ENCODE measurements at places on chromosomes 3 and 15. TPM values are rescaled to one million over a fixed set of nuclear protein-coding genes. Genes with fewer than 3 reads are reported as not detected.

DNA sequence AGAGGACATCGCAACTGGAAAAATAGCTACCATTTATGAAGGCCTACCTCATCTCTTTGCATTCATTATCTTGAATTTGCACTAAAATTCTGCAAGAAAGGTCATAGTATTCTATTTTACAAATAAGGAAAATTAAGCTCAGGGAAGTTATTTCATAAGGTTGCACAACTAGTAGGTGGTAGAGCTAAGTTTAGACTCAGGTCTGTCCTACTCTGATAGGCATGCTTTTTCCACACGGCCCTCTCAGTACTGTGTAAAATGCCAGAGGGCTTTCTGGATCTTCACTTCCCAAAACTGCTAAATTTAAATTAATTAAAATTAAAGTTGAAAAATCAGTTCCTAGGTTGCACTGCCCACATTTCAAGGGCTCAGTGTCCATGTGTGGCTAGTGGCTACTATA is 18.3 kb downstream of the MAP2K1 start:
- DNase-seq, result no peak
- H3K36me3 ChIP-seq, result no peaks in the 10 kb centered on the region
- peak overlapping the region; percentile 48 for H3K27ac ChIP-seq
- peak overlapping the region; percentile 27 for H3K4me3 ChIP-seq

Gene PLSCR2
- total RNA-seq, result not detected

Gene PLS1
- 5.6 TPM for total RNA-seq

Gene FOXB1
- total RNA-seq, result 5.9 TPM

DNA sequence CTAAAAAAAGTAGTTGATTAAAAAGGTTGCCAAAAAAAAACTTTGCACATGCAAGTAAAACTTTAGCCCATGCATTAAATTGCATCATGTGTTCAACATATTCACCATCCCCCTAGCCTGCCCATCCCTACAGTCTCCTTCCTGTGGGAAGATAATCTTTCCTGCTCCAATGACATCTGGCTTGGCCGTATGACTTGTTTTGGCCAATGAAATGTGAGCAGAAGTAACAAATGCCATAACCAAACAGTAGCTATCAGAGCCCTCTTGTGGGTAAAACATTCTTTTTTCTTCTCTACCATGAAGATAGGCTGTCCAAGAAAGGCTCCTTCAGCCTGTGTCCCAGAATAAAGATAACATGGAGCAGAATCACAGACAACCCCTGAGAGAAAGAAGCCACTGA is 15.3 kb downstream of the ERC2 start:
- no peak overlapping the region for H3K4me3 ChIP-seq
- H3K4me1 ChIP-seq, result no peaks in the 10 kb centered on the region
- no peak for DNase-seq
- H3K27ac ChIP-seq, result no peak overlapping the region

DNA sequence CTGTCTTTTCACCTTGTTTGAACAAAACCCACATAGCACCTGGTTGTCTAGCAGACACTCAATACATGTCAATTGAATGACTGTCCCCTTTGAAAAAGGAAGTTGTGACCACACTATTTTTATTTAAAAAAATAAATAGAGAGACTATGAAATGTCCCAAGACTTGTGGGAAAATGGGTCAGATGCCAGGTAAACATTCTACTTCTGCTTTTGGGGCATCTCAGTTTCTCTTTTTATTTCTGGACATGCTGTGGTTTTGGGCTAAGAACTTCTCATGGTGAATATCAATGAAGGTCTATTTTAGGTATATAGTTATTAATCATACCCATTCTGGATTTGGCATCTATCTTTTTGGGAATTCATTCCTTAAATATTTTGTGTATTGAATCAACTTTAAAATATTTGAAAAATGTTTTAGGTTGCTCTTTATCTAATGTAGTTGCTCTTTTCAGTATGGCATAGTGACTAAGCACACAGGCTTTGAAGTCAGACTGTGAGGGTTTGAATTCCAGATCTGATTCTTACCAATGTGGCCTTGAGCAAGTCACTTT is 4.4 kb downstream of the TMEM45A start:
- DNase-seq, result no peak
- peaks cover 11% of the 10 kb centered on the region for H3K4me1 ChIP-seq
- no peak overlapping the region for H3K4me3 ChIP-seq
- H3K27me3 ChIP-seq, result no peaks in the 10 kb centered on the region

Gene GALNT15
- total RNA-seq, result not detected

- peaks cover 43% of the 10 kb centered on the region for H3K4me1 ChIP-seq
- peak overlapping the region; percentile 1 for H3K27ac ChIP-seq
- no peak overlapping the region for H3K4me3 ChIP-seq
- H3K27me3 ChIP-seq, result no peaks in the 10 kb centered on the region
- no peak for DNase-seq
Measured at GRCh38 chr3:115788921-115789470, 165.7 kb downstream of the GAP43 start.

Gene SIDT1
- 0.23 TPM for total RNA-seq

Gene ADGRG7
- not detected for total RNA-seq

DNA sequence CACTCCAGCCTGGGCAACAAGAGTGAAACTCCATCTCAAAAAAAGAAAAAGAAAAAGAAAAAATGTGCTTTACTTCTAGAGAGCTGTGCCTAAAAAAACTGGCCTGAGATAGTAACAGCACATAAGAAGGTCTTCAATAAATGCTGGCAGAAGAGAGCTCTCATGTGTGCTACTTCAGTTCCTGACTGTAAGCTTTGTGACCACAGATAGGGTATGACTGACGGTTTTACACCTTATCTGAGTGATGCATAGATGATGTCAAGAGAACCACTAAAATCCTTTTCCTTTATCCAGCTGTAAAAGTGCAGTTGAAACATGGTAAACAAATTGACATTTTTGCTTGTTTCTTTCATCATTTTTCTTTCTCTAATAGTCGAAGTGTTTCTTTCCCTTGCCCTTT is 127.9 kb downstream of the C3orf70 start:
- DNase-seq, result no peak
- no peak overlapping the region for H3K27ac ChIP-seq
- peaks cover 9% of the 10 kb centered on the region for H3K36me3 ChIP-seq
- H3K27me3 ChIP-seq, result no peaks in the 10 kb centered on the region

DNA sequence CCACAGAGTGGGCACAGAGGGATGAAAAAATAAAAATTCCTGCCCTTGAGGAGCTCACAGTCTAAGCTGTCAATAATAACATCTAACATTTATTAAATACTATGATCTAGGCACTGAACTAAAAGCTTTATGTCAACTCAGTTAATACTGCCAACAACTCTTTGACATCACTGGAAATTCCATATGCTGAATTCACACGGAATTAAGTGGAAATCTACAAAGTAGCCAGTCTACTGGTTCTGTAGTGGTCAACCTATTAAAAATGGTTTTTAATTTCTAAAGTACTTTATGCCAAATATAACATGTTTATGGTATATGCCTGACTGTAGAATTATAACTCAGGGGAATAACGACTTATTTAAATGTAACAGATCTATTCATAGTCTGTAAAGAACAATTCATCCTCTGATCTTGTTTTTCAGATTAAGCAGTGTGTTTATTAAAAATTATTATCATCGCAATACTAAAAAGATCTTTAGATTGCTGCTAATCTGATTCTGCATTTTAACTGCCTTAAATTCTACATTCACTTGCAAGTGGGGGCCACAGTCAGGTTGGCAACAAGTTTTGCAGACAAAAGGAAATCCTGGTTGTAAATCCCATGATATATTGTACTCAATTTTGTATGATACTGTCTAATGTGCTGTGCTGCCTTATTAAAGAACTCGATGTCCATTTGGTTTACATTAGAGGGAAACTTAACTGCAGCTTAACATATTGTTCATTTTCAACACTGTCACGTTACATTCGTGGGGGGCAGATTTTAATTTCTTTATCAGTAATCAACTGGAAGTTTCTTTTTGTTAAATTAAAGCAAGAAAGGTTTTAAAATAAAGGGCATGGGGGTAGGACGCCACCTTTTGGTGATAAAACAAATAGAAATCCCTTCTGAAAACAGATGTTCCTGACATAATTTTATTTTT is 2.6 kb upstream of the FOXP1 start:
- peak overlapping the region; percentile 93 for H3K4me3 ChIP-seq
- H3K27ac ChIP-seq, result no peak overlapping the region
- DNase-seq, result no peak
- H3K4me1 ChIP-seq, result peaks cover 13% of the 10 kb centered on the region

- DNase-seq, result no peak
- no peaks in the 10 kb centered on the region for H3K27me3 ChIP-seq
- peaks cover 12% of the 10 kb centered on the region for H3K36me3 ChIP-seq
- H3K4me1 ChIP-seq, result peaks cover 27% of the 10 kb centered on the region
Measured at GRCh38 chr15:82986442-82986780, 401 bp downstream of the RAMAC start.

DNA sequence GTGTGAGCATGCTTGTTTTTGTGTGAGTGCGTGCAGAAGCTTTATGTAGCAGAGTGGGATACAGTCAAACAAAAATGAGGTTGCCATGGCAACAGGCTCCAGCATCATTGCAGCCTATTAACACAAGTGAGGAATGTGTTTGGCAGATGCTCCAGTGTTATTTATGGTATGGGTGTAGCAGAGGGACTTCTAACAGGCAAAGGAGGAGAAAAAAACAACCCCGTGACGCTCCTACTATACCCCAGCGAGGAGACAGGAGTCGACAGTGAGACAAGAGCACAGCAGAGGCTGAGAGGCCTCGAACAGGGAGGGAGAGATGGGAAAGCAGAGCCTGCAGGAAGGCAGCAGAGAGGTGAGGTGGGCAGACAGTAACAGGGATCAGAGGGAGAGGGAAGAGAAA is 4.9 kb downstream of the ADCY5 start:
- H3K36me3 ChIP-seq, result no peaks in the 10 kb centered on the region
- peaks cover 18% of the 10 kb centered on the region for H3K4me1 ChIP-seq
- DNase-seq, result no peak
- H3K27me3 ChIP-seq, result peaks cover 46% of the 10 kb centered on the region

GRCh38 chr3:136277115-136277514 is 27.0 kb downstream of the PCCB start:
- DNase-seq, result no peak
- H3K36me3 ChIP-seq, result peaks cover 58% of the 10 kb centered on the region
- no peaks in the 10 kb centered on the region for H3K4me1 ChIP-seq
- H3K27me3 ChIP-seq, result no peaks in the 10 kb centered on the region
- no peak overlapping the region for H3K27ac ChIP-seq

GRCh38 chr3:64766440-64766839 is 78.6 kb upstream of the ADAMTS9 start:
- DNase-seq, result no peak
- peak overlapping the region; percentile 75 for H3K27ac ChIP-seq
- H3K36me3 ChIP-seq, result no peaks in the 10 kb centered on the region
- peaks cover 11% of the 10 kb centered on the region for H3K4me1 ChIP-seq

GRCh38 chr3:25465266-25465860 is 37.3 kb downstream of the RARB start:
- no peak overlapping the region for H3K4me3 ChIP-seq
- no peak for DNase-seq
- H3K27ac ChIP-seq, result no peak overlapping the region
- H3K36me3 ChIP-seq, result no peaks in the 10 kb centered on the region
- H3K27me3 ChIP-seq, result no peaks in the 10 kb centered on the region

Gene LRRIQ4
- total RNA-seq, result 0.16 TPM

Gene LARP6
- 20.5 TPM for total RNA-seq

DNA sequence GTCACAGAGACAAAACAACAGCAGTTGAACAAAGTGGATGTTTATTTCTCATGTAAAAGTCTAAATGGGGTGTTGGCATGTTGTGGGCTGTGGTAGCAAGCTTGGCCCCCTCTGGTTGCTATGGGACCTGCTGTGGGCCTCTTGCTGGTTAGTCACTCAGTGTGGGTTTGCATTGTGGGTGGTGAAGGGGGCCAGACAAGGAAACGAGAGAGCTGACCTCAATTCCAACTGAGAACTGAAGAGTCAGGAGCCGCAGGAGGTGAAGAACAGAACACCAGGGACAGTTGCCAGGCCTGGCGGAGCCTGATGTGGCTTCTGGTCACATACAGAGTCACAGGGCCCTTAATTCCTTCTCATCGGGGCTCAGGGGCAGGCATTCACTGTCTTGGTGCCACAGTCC is 1.9 kb upstream of the ADPGK start:
- no peaks in the 10 kb centered on the region for H3K36me3 ChIP-seq
- peaks cover 42% of the 10 kb centered on the region for H3K4me1 ChIP-seq
- no peak for DNase-seq
- peak overlapping the region; percentile 55 for H3K4me3 ChIP-seq
- H3K27ac ChIP-seq, result peak overlapping the region; percentile 75

Gene KCNH8
- total RNA-seq, result 3.5 TPM

DNA sequence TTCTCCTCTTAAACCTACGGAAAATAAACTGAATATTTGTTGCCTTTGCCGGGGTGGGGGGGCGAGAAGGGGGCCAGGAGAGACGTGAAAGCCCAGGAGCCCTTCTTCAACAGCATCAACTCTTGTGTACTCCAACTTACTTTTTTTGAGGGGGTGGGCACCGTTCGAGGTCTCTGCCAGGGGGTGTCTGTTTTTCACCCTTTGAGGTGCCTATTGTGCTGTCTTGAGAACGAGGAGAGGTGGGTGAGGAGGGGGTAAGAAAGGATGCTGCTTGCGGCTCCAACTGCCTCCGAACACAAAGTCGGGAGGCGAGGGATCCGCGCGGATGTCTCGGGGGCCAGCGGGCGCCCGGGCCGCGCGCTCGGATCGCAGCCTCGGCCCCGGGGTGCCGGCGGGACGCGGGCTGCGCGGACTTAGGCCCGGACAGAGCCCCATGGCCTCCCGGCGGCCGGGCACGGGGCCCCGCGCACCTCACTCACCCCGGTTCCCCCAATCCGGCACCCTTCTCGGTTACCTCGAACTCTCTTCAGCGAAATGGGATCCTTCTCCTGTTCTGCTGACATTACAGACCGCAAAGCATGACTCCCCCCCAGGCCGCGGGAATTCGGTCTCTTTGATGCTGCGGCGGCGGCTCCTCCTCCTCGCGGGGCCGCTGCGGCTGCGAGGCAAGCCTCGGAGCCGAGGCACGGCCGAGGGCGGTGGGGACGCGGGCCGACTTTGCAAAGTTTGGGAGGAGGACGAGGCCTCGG is 650 bp downstream of the PYGO1 start:
- H3K36me3 ChIP-seq, result peaks cover 2% of the 10 kb centered on the region
- H3K27ac ChIP-seq, result peak overlapping the region; percentile 79
- H3K27me3 ChIP-seq, result no peaks in the 10 kb centered on the region
- H3K4me3 ChIP-seq, result peak overlapping the region; percentile 86
- peaks cover 15% of the 10 kb centered on the region for H3K4me1 ChIP-seq

DNA sequence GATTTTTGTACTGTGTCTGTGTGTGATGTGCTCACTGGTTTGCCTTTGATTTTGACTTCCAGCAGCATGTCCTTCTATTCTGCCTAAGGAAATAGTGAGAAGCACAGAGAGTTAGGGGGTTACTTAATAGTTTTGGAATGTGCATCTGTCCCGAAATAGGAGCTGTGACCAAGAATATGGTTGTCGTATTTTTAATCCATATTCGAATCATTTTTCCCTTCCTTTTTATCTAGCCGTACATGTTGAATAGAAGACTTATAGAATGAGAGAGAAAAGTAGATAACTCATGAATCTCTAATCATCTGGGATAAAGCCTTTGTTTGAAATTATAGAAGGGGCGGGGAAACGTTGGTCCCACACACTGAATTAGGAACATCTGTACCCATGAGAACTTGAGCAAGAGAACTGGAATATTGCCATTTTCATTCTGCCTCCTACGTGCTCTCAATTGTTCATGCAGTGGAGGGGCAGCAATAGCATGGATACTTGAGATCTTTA is 23.6 kb downstream of the CRTC3 start:
- peaks cover 2% of the 10 kb centered on the region for H3K36me3 ChIP-seq
- DNase-seq, result no peak
- H3K27me3 ChIP-seq, result no peaks in the 10 kb centered on the region
- peaks cover 25% of the 10 kb centered on the region for H3K4me1 ChIP-seq
- H3K4me3 ChIP-seq, result no peak overlapping the region

- no peaks in the 10 kb centered on the region for H3K4me1 ChIP-seq
- DNase-seq, result no peak
- H3K27ac ChIP-seq, result no peak overlapping the region
- H3K27me3 ChIP-seq, result no peaks in the 10 kb centered on the region
- no peak overlapping the region for H3K4me3 ChIP-seq
Measured at GRCh38 chr3:128970740-128971047, 23.2 kb downstream of the CFAP92 start.

Data from neural crest cell (in vitro differentiated cells).